AG08395 (cell line): ENCODE measurements at places on chromosomes 1 and 21.

DNA sequence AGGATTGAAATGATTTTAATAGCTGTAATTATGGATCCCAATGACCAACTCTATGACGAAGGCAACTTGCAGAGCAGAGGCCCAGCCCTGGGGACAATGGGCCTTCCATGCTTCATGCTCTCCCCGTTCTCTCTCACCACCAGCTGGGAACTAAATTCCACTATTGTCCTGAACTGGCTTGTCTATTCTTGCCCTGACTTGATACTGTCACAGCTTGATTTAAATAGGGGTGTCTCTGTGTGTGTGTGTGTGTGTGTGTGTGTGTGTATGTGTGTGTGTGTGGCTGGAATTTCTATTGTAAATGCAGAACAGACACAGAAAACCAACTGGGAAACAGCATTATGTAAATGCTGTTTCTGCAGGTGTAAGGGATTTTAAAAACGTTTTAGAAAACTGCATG, 57.0 kb downstream of the SLC22A15 start:
- DNase-seq: no peak

DNA sequence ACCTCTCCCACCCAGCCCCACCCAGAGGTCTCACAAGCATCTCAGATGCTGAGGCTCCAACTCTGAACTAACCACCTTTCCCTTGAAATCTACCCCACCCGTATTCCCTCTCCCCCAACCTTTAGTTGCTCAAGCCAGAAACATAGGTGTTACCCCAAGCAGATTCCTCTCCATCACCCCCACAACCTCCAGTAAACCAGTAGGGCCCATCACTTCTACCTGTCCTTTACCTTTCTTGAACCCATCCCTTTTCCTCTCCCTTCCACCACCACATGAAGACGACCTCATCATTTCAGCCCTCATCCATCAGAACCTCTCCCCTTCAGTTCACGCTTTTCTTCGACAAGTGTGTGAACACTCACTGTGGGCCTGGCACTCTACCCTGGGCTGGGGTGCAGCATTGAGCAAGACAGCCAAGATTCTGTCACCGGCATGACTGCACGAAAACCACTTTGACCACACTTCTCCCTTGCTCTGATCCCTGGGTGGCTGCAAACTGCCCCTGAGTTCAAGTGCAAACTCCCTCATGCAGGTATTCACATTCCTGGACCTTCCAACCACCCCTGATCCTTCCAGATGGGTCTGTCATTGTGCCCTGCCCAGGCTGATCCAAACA, 65.5 kb upstream of the LAPTM5 start:
- peak; percentile 13 for DNase-seq

GRCh38 chr1:241992734-241993133, 6.2 kb downstream of the MAP1LC3C start:
- DNase-seq: no peak

GRCh38 chr21:46340998-46341397, 17.0 kb downstream of the PCNT start:
- no peak for DNase-seq

DNA sequence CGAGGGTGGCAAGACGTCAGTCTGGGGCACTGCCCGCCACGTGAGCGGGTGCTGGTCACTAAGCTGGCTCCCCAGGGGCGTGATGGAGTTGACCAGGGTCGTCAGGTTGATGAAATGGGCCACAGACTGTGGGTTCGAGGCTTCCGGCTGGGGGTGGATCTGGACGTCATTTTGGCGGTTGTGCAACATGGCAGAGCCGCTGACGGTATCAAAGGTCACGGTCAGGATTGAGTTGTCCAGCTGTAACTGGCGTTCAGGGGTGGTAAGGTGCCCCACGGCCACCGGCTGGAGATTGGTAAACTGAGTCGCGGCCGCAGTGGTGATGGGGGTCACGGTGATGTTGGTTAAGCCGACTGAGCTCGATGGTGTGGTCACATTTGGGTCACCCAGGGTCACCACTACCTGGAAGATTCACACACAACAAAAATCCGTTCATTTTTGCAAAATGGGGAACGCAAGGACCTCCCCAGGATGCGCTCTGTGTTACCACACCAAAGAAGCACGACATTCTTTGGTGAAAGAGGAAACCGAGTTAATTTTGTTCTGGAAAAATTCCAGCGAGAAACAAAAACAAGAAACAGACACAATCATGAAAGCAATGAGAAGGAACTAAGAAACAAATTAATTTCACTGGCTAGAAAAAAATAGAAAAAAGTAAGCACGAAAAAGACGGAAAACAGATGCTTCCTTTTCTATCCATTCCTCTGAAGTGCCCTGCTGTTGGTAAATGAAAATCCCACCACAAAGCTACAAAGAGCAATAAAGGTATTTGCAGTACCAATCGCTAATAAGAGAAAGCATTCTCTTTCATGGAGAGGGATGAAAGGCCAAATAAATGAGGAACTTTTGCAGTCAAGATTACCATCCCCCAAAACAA, 34.7 kb upstream of the RIPK4 start:
- DNase-seq: no peak

GRCh38 chr1:6212193-6212959, 6.5 kb downstream of the RNF207 start:
- DNase-seq: no peak
